ENCODE measurements at places on chromosomes 7 and 10. TPM values are rescaled to one million over a fixed set of nuclear protein-coding genes. Genes with fewer than 3 reads are reported as not detected.

DNA sequence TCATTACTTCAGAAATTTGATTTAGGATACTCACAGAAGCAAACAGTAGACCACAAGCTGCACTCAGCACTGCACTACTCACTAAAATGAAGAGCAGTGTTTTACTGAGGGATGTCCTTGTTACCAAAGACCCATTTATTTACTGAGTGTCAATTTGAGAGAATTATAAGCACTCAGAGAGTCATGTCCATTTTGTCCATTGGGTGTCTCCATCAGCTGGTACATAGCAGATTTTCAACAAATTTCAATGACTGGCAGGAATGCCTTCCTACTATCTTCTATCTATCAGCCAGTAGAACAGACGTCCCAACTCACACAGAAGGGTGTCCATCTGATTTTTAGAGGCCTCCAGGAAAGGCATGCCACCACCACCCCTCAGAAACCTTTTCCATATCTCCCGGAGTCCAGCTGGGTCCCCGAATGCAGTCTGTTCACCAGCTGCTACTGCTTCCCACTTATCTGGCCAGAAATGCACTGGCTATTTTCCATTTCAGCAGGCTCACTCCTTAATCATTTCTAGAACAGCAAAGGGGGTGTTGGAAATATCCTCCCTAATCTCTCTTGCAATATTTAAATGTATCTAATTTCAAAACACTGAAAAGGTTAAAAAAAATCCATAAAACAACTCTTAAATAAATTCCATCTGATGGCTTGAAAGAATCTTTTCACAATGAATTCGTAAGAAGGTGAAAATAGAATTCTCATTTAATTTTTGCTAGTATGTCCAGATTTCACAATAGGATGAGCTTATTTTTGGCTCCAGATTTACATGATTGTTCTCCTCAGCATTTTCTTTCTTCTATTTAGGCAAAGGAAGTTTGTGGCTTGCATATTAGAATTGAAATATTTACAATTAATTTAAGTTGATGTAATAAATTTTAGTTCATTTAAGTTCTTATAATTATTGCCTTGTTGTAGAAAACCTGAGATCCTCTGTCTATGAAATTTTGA, 1164.0 kb upstream of the CELF2 start:
- no peaks in the 10 kb centered on the region for H3K27me3 ChIP-seq
- H3K4me1 ChIP-seq = no peaks in the 10 kb centered on the region

DNAJC12 gene
- 15.7 TPM for total RNA-seq

ACSM6 gene
- total RNA-seq = not detected

GRCh38 chr10:90969947-90970673, 49.2 kb upstream of the ANKRD1 start:
- peaks cover 21% of the 10 kb centered on the region for H3K27me3 ChIP-seq
- no peak overlapping the region for H3K4me3 ChIP-seq
- H3K27ac ChIP-seq = no peak overlapping the region
- H3K36me3 ChIP-seq = no peaks in the 10 kb centered on the region
- no peaks in the 10 kb centered on the region for H3K4me1 ChIP-seq
- no peak for DNase-seq

DNA sequence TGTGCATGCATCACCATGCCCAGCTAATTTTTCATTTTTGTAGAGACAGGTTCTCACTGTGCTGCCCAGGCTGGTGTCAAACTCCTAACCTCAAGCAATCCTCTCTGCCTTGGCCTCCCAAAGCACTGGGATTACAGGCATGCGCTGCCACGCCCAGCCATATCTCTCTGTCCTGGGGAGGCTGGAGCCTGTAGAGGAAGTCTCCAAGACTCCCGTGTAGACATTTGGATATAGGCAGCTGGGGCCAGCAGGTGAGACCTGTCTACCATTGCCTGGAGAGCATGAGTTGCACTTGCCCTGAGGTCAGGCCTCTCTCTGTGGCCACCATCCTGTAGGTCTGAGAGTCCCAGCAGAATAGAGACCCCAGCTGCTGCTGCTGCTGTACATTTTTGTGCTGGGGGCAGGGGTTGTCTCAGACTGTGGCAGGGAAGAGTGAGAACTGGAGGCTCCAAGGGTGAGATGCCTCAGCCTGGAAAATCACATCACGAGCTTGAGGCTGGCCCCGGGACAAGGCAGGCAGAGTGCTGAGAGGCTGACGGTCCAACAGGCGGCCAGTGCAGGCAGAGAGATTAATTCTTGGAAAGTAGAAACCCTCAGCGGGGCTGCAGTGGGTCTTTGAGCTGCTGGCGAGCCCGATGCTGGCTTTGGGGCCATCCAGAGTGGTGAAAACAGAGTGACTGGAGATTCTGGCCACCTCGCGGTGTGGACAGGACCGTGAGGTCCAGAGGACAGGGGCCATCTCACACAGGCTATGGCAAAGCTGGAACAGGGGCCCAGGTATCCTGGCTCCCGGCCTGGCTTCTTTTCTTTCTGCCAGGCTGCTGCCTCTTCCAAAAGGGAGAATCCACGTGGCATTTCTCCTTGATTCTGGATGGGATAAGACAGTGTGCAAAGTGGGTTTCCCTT, 60.9 kb downstream of the TMEM270 start:
- no peaks in the 10 kb centered on the region for H3K36me3 ChIP-seq
- no peak overlapping the region for H3K27ac ChIP-seq
- H3K27me3 ChIP-seq = peaks cover 3% of the 10 kb centered on the region
- H3K4me1 ChIP-seq = peaks cover 13% of the 10 kb centered on the region
- no peak overlapping the region for H3K4me3 ChIP-seq

SNX13 gene
- total RNA-seq = 48.9 TPM

GRCh38 chr10:92014620-92015019, 91.0 kb downstream of the BTAF1 start:
- H3K36me3 ChIP-seq = peaks cover 36% of the 10 kb centered on the region
- no peaks in the 10 kb centered on the region for H3K27me3 ChIP-seq
- no peak for DNase-seq
- H3K4me1 ChIP-seq = no peaks in the 10 kb centered on the region
- H3K27ac ChIP-seq = no peak overlapping the region

- no peak overlapping the region for H3K27ac ChIP-seq
- H3K4me1 ChIP-seq = peaks cover 6% of the 10 kb centered on the region
- DNase-seq = no peak
- peaks cover 9% of the 10 kb centered on the region for H3K27me3 ChIP-seq
- no peaks in the 10 kb centered on the region for H3K36me3 ChIP-seq
Measured at GRCh38 chr10:132247943-132248342, 59.8 kb downstream of the STK32C start.

DNA sequence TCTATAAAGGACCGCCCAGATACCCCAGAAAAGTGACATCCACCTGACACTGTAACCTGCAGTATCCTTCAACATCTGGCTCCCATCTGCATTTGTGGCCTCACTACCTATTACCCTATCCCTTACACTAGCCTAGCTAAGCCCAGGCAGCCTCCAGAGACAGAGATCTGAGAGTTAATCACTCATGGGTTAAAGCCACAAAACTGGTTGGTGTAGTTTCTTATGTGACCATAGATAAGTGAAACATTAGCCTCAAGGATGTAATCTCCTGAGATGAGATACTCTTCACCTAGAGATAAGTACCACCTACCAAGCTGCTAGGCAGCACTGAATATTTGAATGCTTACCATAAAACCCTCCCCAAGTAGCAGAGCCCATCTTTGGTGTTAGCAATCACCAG, 35.4 kb downstream of the CTTNBP2 start:
- H3K27me3 ChIP-seq = no peaks in the 10 kb centered on the region
- H3K4me3 ChIP-seq = peak overlapping the region; percentile 26
- peaks cover 23% of the 10 kb centered on the region for H3K4me1 ChIP-seq

GRCh38 chr7:149811221-149811620, 27.0 kb upstream of the ZNF862 start:
- H3K4me3 ChIP-seq = no peak overlapping the region
- H3K36me3 ChIP-seq = no peaks in the 10 kb centered on the region
- H3K27ac ChIP-seq = no peak overlapping the region
- no peaks in the 10 kb centered on the region for H3K4me1 ChIP-seq

TRUB1 gene
- 19.3 TPM for total RNA-seq

DNA sequence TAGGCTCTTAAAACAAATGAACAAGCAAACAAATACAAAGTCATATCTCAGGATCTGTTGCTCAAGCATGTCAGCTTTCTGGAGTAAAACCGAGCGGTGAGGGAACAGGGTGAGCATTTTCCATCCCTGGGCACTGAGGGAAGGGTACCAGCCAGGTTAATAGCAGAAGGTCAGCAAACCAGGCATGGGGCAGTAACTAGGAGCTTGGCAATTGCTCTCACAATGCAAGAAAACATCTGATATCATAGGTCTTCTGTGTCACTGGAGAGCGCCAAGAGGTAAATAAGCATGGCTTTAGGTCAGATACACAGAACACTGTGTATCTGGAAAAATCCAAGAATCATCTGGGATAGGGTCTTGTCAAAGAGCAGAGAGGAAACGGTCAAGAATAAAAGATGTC, 521.7 kb upstream of the AUTS2 start:
- no peaks in the 10 kb centered on the region for H3K36me3 ChIP-seq
- H3K27ac ChIP-seq = no peak overlapping the region
- no peaks in the 10 kb centered on the region for H3K4me1 ChIP-seq
- DNase-seq = no peak
- no peaks in the 10 kb centered on the region for H3K27me3 ChIP-seq

- DNase-seq = no peak
- peaks cover 44% of the 10 kb centered on the region for H3K27me3 ChIP-seq
- peak overlapping the region; percentile 55 for H3K27ac ChIP-seq
- peaks cover 8% of the 10 kb centered on the region for H3K4me1 ChIP-seq
Measured at GRCh38 chr7:87627634-87627994, 584 bp upstream of the RUNDC3B start.

DNA sequence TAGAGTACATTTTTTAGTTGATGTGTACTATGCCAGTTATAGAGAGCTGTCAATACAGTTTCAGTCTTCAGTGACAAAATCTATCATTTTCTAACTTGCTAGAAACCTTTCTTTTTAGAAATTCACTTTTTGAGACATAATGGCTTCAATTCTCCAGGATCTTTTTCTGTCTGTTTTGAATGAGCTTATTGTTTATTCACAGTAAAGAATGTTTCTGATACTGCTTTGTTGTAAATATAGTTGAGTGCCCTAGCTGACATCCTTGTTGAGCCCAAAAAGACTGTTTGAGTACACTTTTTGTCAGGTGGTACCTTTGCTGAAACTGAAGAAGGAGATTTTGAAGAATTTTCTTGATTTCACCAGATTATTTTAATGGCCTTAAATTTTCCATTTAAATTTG, 139.9 kb downstream of the PPP1R9A start:
- H3K4me1 ChIP-seq = peaks cover 20% of the 10 kb centered on the region
- DNase-seq = no peak
- no peak overlapping the region for H3K27ac ChIP-seq
- no peaks in the 10 kb centered on the region for H3K36me3 ChIP-seq
- no peak overlapping the region for H3K4me3 ChIP-seq
- no peaks in the 10 kb centered on the region for H3K27me3 ChIP-seq

DNA sequence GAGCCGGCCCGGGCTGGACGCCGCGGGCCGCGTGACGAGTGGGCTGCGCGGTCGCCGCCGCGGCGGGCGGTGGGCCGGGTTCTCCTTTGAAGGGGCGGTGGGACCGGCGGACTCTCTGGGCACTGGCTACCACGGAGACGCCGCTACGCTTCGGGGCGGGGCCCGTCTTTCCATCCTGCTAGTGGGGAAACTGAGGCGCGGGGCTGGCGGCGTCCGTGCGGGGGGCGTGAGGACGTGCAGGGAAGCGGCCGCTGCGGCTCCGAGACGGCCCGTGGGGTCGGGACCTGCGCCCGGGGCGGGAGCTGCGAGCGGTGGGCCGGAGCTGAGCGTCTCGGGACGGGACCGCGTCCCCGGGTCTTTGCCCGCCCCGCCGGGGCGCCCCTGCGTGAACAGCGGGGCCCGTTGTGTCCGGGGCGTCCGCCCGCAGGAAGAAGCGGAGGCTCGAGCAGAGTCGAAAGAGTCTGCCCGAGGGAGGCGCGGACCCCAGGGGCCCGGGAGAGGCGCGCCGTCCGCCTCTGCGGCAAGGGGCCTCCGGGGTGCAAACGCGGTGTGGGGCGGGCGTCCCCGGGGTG, 548 bp upstream of the BNIP3 start:
- peaks cover 9% of the 10 kb centered on the region for H3K36me3 ChIP-seq
- no peak overlapping the region for H3K27ac ChIP-seq
- H3K27me3 ChIP-seq = peaks cover 42% of the 10 kb centered on the region
- H3K4me3 ChIP-seq = peak overlapping the region; percentile 57

Measured in type B pancreatic cell (in vitro differentiated cells).